IPS DF 6.9 (cell line): ENCODE measurements at places on chromosomes 2 and 18.

DNA sequence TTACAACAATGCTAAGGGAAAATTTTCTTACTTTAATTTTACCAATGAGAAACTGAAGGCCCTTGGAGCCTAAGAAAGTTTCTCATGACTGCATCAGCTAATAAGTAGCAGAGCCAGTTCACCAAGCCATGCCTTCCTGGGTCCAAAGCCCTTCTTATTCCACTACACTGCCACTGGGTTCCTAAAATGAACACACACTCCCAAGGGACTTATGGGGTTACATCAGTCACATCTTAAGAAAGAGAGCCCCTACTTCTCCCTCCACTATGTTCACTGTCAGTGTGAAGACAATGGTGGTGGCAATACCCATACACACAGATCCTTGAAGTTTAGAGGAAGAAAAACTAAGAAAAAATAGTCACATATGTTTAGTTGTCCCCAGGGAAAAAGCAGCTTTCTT is 20.6 kb downstream of the MBD2 start:
- no peaks in the 10 kb centered on the region for H3K27me3 ChIP-seq
- H3K4me3 ChIP-seq: no peak overlapping the region
- no peaks in the 10 kb centered on the region for H3K4me1 ChIP-seq
- peaks cover 4% of the 10 kb centered on the region; the same call in 1 of the 2 replicates for H3K36me3 ChIP-seq
- no peak overlapping the region for H3K27ac ChIP-seq

DNA sequence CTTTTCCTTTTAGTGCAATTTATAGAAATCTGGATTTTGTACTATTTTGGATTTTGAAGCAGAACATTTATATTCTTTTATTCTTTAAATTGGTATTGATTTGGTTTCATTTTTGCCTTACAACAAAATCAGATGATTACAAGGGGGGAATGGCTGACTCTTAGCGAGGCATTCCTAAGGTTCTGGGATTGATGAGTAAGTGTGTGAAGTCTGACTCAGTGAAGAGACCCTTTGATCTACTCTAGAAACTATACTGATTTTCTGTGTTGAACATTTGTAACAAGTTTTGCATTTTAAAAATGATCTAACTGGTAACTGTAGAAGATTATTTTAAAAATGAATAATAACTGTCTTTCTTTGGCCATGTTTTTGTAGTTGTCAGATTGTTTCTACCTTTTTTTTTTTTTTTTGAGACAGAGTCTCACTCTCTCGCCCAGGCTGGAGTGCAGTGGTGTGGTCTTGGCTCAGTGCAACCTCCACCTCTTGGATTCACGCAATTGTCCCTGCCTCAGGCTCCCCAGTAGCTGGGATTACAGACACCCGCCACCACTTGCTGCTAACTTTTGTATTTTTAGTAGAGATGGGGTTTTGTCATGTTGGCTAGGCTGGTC is 48.7 kb downstream of the TTC39C start:
- no peak for DNase-seq
- H3K4me3 ChIP-seq: no peak overlapping the region
- no peak overlapping the region for H3K27ac ChIP-seq
- H3K4me1 ChIP-seq: no peaks in the 10 kb centered on the region

DNA sequence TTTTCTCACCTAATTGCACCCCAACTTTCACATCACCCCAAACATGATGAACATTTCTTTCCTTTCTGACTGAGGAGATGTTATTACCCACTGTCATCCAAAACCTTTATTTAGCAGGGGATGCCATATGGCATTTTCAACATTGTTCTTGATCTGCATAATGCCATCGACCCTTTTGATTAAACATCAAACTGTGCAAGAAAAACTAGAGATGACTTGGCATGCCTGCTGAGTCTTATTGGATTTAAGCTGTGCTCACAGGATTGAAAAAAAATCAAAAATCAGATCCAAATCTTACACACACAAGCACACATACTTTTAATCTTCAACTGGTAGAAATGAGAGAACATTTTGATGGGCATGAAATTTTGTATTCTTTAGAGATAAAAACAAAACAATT is 536.0 kb downstream of the TMX3 start:
- no peak overlapping the region for H3K4me3 ChIP-seq
- H3K36me3 ChIP-seq: no peaks in the 10 kb centered on the region
- no peaks in the 10 kb centered on the region for H3K27me3 ChIP-seq
- no peak overlapping the region for H3K27ac ChIP-seq

- no peak for DNase-seq
- no peaks in the 10 kb centered on the region for H3K36me3 ChIP-seq
- H3K27me3 ChIP-seq: no peaks in the 10 kb centered on the region
- no peak overlapping the region for H3K27ac ChIP-seq
These were observed 111.3 kb upstream of the TLK1 start for GRCh38 chr2:171271971-171272436.

GRCh38 chr2:223944166-223944702 is 901 bp downstream of the WDFY1 start:
- no peak for DNase-seq
- peaks cover 4% of the 10 kb centered on the region; the same call in 1 of the 2 replicates for H3K4me1 ChIP-seq

DNA sequence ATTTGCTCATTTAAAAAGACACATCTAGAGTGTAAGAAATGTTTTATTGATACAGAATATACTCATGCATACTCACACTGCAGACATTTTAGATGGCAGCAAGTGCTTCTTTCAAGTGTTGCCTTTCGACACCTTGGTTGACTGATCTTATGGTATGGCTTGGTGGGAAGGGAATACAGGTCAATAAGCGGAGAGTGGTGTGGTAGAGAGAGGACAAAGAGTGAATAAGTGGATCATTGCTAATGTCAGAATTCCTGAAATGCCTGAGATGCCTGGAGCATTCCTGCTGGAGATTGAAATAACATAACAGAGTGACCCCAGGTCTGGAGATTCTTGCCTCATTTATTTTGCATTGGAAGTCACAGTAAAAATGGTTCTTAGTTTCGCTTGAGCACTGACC is 76.7 kb downstream of the RND3 start:
- no peaks in the 10 kb centered on the region for H3K36me3 ChIP-seq
- no peak overlapping the region for H3K27ac ChIP-seq
- DNase-seq: peak; percentile 72
- H3K27me3 ChIP-seq: no peaks in the 10 kb centered on the region
- H3K4me1 ChIP-seq: peaks cover 2% of the 10 kb centered on the region; the same call in 1 of the 2 replicates
- H3K4me3 ChIP-seq: no peak overlapping the region

- H3K27ac ChIP-seq: no peak overlapping the region
- no peak for DNase-seq
- H3K36me3 ChIP-seq: no peaks in the 10 kb centered on the region
- no peak overlapping the region for H3K4me3 ChIP-seq
- H3K4me1 ChIP-seq: peaks cover 2% of the 10 kb centered on the region; the same call in 1 of the 2 replicates
These were observed 225.5 kb upstream of the TMEM200C start for GRCh38 chr18:6120820-6121279.

DNA sequence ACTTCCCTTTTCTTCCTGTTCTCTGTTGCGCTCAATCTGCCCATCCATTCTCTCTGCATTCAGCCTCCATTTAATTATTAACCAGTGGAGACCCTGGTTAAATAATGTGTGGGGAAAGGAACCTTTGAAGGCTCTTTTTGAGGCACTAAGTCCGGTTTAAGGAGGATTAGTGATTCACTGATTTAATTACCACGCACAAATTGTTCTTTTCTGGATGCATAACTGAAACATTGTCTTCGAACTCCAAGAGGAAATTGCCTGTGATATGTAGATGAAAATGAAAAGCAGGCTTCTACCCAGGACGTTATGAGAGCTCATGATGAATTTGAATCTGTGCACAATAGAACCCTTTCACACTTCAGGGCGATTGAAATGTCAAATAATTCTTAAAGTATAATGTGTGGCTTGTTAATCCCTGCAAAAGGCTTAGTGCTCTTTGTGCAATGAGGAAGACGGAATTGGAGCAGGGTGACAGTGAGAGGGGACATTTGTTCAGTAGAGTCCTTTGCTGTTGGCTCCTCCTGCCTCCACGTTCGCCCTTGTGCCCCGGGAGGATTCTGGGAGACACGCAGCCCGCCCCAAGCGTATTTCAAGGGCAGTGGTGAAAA is 51.1 kb upstream of the ZNF236 start:
- H3K36me3 ChIP-seq: no peaks in the 10 kb centered on the region
- H3K4me3 ChIP-seq: no peak overlapping the region
- H3K27ac ChIP-seq: no peak overlapping the region
- no peaks in the 10 kb centered on the region for H3K27me3 ChIP-seq
- H3K4me1 ChIP-seq: no peaks in the 10 kb centered on the region
- DNase-seq: no peak

- no peaks in the 10 kb centered on the region for H3K4me1 ChIP-seq
- DNase-seq: no peak
- no peaks in the 10 kb centered on the region for H3K36me3 ChIP-seq
- no peaks in the 10 kb centered on the region for H3K27me3 ChIP-seq
These were observed 229.3 kb upstream of the PXDN start for GRCh38 chr2:1973636-1974035.
